ENCODE measurements at places on chromosomes 11 and 22.

DNA sequence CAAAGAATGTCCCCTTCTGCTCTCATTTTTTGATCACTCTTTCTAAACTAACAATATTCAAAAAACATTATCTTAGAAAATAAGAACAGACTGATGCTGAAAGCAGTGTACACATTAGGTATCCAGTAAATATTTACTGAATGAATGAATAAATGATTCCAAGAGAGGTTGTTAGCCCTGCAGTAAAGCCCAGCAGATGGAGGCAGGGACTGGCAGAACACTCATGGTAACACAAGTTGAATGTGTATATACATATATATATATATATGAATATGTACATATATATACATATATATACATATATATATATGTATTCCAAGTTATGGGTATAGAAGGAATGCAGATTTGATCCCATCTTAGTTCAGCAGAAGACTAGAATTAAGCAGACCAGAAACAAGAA, 546.3 kb downstream of the RAB38 start:
- no peak for DNase-seq

DNA sequence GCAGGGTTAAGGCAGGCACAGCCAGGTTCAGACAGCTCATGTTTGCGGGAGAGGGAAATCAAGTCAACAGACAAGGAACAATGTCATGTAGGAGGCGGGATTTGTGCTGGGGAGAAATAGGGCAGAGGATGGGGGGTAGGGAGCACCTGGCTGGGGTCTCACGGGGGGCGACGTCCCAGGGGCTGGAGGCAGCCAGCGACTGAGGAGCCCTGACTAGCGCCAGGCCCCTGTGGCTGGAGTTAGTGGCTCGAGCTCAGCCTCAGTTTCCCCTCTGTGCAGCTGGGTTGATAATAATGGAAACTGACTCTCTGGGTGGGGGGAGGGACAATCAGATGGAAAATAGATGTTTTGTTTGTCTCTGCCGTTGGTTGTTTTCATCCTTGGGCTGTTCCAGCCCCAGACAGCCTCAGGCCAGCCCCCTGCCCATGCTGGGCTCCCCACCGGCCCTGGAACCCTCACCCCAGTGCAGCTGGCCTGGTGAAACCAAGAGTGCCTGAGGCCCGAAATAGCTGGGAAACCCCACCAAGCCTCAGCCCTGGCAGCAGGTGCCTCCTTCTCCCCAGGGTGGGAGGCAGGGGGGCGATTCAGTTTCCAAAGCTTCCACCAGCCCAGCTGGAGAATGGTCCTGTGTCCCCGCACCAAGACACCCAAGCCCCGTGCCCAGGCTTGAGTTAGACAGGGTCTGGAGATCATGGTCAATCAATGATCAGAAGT, 44.1 kb downstream of the IGLL5 start:
- DNase-seq: no peak

DNA sequence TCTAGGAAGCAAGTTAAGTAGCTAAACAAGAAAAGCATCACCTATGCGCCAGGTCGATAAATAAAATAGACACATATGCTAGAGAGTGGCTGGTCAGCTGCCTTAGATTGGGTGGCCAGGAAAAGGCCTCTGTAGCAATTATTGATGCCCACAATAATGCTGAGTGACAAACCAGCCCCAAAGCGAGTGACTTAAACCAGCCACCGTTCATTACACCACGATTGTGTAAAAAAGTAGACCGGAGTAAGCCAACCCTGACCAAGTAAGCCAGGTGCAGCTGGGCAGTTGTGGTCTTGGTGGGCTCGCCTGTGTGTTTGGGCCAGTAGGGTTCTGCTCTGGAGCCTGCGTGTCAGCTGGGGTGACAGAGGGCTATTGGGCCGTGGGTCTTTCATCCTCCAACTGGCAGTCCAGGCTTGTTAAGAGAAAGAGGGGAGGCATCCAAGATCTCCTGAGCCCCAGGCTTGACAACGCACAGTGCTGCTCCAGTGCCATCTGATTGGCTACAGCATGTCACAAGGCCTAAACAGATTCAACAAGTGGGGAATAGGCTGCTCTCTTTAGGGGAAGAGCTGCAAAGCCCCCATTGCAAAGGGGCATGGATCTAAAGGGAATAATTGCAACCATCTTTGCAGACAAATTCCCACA, 100.4 kb upstream of the PARVA start:
- DNase-seq: no peak

DNA sequence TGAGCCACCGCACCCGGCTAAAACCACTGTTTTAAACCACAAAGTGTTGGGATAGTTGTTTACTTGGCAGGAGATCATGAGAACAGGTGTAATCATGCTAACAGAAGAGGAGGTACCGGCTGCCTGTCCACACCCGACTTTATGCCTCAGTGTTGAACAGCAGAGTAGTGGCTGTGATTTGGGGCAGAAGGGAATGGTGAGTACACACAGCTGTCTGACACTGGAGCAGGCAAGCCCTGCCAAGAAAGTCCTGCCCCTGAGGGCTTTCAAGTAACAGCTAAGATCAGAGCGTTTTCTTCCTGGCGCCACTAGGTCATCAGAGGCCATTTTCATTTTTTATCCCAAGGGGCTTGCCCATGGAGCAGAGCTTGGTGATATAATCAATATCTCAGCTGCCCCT, 8.1 kb downstream of the CDKN1C start:
- DNase-seq: no peak

- DNase-seq: no peak
Measured at GRCh38 chr11:40401132-40401853, 1058.2 kb downstream of the LRRC4C start.

DNA sequence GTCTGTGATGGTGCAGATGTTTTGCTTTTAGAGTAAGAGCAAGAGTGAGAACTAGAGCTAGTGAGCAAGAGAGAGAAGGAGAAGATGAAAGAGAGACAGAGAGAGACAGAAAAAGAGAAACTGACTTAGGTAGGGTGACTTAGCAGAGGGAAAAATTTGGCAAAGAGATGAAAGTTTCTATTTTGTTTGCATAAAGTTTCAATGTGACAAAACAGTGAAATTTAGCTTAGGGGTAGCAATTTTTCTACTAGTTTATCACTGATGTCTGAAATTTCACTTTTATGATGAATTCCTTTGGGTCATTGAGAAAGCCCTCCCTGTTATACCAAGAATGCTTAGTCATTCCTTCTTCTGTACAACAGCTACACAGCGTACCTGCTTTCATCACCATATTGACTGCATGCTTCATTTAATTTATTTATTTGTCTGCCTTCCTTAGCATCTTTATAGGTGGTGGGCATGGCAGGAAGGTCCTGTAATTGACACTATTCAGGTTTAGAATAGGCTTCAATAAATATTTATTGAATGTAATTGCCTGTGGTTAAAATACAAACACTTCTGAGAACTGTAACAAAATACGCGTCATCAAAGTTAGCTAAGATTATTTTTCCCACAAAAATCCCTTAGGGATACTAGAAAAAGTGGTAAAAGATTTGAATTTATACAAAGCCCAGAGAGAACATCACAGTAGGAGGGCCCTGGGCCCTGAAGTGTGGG, 19.9 kb upstream of the CTSC start:
- no peak for DNase-seq

- DNase-seq: no peak
Measured at GRCh38 chr22:49793871-49794270, 33.8 kb downstream of the BRD1 start.

DNA sequence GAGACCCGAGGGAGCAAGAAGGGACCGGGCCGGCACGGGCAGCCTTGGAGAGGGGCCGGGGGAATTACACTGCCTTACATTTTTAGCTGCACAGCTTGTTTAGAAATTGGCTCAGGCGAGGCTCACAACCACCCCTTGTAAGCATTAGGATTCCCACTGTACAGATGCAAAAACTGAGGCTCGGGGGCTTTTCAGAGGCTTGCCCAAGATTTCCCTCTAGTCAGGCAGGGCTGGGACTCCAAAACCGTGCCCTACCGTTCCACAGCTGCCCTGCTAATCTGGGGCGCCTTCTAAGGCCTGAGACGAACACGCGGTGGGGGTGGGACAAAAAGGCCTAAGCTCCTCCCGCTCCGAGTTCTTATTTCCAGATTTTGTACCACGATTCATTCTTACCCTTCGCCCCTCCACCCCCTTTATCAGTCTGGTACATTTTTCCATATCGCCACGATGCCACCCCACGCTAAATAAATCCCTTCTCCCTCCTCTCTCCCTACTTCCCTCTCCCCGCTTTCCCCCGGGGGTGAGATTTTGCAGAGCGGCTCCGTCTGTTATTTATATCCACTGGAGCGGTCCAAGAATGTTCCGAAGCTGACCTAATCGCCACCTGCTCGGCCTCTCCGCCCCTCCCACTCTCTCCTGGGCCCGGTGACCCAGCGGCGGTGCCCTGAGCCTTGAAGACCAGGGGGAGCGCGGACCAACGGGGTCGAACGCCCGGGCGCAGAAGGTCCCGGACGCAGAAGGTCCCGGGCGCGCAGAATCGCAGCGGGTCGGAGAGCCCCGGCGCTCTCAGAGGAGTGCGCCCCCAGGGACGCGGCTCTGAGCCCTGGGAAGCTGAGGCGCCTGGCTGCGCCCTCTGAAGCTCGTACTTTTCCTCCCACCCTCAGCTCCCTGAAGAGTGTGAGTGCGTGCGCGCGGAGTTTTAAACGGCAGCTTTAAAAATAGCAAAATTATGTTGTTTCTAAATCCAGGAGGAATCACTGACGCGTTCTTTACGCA, 764 bp upstream of the PACSIN3 start:
- no peak for DNase-seq
